Posterior cingulate gyrus (tissue), 11 donors: ENCODE measurements at places on chromosomes 3 and 15.

DNA sequence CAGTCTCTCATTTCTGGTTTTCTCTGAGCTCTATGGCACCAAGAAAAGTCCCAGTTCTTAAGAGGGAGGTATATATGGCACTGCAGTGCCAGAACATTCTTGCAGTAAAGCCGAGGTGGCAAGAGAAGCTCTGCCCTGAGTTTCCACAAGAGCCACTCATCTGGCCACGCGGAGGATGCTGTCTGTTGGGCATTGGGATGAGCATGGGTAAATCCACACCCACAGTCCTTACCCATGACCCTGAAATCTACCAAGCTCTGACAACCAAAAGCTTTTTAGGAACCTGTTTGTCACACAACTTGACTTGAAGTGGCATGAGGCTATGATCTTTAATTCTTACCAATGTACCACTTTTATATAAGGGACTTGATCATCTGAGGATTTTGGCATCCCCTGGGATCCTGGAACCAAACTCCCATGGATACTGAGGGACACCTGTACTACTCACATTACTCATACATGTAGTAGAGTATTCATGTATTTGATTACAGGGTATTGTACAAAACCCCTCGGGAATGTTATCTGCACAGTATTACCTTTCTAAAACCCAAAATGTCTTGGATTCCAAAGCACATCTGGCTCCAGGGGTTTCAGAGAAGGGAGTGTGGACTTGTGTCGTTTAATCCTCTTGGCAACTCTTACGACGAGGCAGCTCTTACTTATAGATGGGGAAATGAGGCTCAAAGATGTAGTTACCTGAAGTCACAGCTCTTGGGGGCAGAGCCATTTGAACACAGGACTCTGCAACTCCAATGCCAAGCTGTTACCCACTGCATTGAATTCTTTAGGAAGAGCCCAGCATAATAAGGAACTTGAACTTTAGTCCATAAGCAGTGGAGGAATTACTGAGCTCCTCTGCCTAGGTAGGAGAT is 8.8 kb downstream of the RPL32 start:
- DNase-seq, result no peak

- no peak for DNase-seq
Measured at GRCh38 chr3:42670670-42671069, 14.7 kb upstream of the KLHL40 start.

- DNase-seq, result peak; percentile 41
Measured at GRCh38 chr15:72319360-72319984, 485 bp downstream of the CELF6 start.

- no peak for DNase-seq
Measured at GRCh38 chr15:73286311-73286710, 82.4 kb downstream of the HCN4 start.

DNA sequence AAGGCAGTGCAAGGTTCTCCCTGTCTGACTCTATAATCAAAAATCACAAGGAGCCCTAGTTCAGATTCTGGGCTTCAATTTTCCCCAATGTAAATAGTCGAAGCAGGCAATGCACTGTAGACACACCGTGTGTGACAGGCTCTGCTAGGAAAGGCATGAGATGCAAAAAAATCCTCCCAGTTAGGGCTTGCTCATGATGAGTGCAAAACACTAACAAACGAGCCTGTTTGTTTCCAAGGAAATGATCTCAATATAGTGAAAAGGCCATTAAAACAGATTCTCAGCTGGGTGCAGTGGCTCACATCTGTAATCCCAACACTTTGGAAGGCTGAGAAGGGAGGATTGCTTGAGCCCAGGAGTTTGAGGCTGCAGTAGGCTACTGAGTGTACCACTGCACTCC is 55.7 kb downstream of the UMPS start:
- no peak for DNase-seq
